ENCODE measurements at places on chromosomes 2 and 18. TPM values are rescaled to one million over a fixed set of nuclear protein-coding genes. Genes with fewer than 3 reads are reported as not detected.
A peak's percentile ranks its signal among the peaks of the same experiment; 100 is the strongest.

Gene MEP1B
- not detected for total RNA-seq

GRCh38 chr18:5618047-5618688 lies 74.4 kb upstream of the EPB41L3 start:
- DNase-seq = no peak

GRCh38 chr2:97868986-97869721 lies 126.6 kb downstream of the TMEM131 start:
- peak; percentile 30 for DNase-seq

DNA sequence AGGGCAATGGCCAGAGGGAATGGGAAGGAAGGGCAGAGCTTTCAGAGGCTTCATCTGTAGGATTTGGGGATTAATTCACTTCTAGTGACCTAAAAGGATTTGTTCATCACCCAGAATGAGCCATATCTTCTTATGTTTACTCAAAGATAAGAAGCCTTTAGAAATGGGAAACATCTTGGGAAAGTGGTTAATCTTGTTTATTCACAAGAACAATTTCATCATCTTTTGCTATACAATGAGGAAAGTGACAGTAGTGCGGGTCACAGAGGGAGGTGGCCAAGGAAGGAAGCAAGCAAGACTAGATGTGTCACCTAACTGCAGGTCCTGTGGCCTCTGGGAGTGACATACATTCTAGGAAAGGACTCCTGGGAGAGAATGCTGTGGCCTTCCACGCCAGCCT lies 140.4 kb upstream of the ALPP start:
- no peak for DNase-seq

DNA sequence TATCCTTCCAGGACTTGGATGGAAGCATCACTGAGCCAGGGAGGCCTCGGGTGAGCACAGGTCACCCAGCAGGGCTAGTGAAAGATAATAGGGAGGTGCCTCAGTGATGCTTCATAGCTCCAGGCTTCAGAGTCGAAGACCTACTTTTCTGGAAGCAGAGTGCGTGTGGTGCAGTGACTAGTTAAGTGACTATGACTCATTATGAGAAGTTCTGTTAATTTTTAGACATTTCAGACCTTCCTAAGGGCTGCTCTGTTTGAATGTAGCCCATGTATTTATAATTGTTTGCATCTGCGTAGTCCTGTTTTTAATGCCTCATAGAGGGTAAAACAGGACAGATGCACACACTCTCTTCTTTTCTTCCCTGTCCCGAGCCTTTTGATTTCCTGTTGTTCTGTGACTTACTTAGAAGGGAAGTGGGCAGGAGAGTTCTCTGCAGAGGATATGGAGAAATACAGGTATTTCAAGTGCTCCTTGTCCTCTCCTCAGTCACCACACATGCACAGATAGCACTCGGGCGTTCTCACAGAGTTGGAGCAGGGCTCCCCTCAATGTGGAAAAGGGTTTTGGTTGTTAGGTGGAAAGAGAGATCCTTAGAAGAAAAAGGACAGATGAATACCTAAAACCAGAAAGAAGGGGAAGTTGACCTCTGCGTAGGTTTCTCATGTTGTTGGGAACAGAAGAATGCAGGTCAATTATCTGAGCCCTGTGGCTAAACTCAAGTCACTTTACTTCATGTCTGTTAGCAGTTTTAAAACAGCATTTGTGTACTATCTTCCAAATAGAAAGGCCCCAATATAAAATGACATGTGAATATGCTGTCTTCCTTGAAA lies 34.7 kb downstream of the RALB start:
- DNase-seq = peak; percentile 17

Measured in adrenal gland (tissue), 19 donors.